ENCODE measurements at places on chromosomes 2 and 18. TPM values are rescaled to one million over a fixed set of nuclear protein-coding genes. Genes with fewer than 3 reads are reported as not detected.

IL1F10 gene
- total RNA-seq, result not detected

REG3G gene
- not detected for total RNA-seq

CCDC150 gene
- 1.9 TPM for total RNA-seq

ACTR1B gene
- total RNA-seq, result 42.8 TPM

BOLL gene
- not detected for total RNA-seq

NOSTRIN gene
- total RNA-seq, result 0.09 TPM

WNT6 gene
- total RNA-seq, result not detected

TEKT4 gene
- not detected for total RNA-seq

KIAA2012 gene
- total RNA-seq, result under 0.01 TPM

GALR1 gene
- total RNA-seq, result not detected

SKOR2 gene
- not detected for total RNA-seq

MEP1B gene
- not detected for total RNA-seq

PLEK gene
- 1.1 TPM for total RNA-seq

LIMS1 gene
- total RNA-seq, result 42.1 TPM

PRSS56 gene
- total RNA-seq, result not detected

WIPF1 gene
- 9.9 TPM for total RNA-seq

ALPG gene
- total RNA-seq, result not detected

PIEZO2 gene
- total RNA-seq, result 97.7 TPM

UGT1A5 gene
- not detected for total RNA-seq

MDH1 gene
- total RNA-seq, result 185 TPM

EMILIN1 gene
- total RNA-seq, result 242 TPM

PASK gene
- total RNA-seq, result 1.3 TPM

PLGLB2 gene
- 1.1 TPM for total RNA-seq

LAMA1 gene
- total RNA-seq, result 55.3 TPM

CYRIA gene
- total RNA-seq, result 3.7 TPM

STEAP3 gene
- total RNA-seq, result 18.2 TPM

POTEE gene
- total RNA-seq, result not detected

INO80C gene
- 4.0 TPM for total RNA-seq

TRAPPC12 gene
- 52.3 TPM for total RNA-seq

CCDC74B gene
- 6.5 TPM for total RNA-seq

Data from smooth muscle cell of bladder (primary cell).